ENCODE measurements at places on chromosomes 12 and 14. TPM values are rescaled to one million over a fixed set of nuclear protein-coding genes. Genes with fewer than 3 reads are reported as not detected.

- peaks cover 8% of the 10 kb centered on the region for H3K36me3 ChIP-seq
- H3K4me3 ChIP-seq, result no peak overlapping the region
- peak; percentile 80 for DNase-seq
- H3K27me3 ChIP-seq, result no peaks in the 10 kb centered on the region
- peaks cover 5% of the 10 kb centered on the region for H3K4me1 ChIP-seq
- no peak overlapping the region for H3K27ac ChIP-seq
These were observed 56.9 kb downstream of the ACTN1 start for GRCh38 chr14:68922201-68922621.

Gene ACVRL1
- 101 TPM for total RNA-seq

Gene ULK1
- 25.9 TPM for total RNA-seq

Gene DDN
- total RNA-seq, result 0.11 TPM

- H3K36me3 ChIP-seq, result no peaks in the 10 kb centered on the region
- no peak for DNase-seq
- H3K4me3 ChIP-seq, result no peak overlapping the region
- H3K4me1 ChIP-seq, result no peaks in the 10 kb centered on the region
- H3K27ac ChIP-seq, result no peak overlapping the region
- H3K27me3 ChIP-seq, result no peaks in the 10 kb centered on the region
These were observed 148.5 kb upstream of the OR4E1 start for GRCh38 chr14:21822109-21822508.

- H3K27ac ChIP-seq, result no peak overlapping the region
- peak; percentile 46 for DNase-seq
- peaks cover 3% of the 10 kb centered on the region for H3K36me3 ChIP-seq
- H3K27me3 ChIP-seq, result no peaks in the 10 kb centered on the region
- peaks cover 10% of the 10 kb centered on the region for H3K4me1 ChIP-seq
- no peak overlapping the region for H3K4me3 ChIP-seq
These were observed 11.7 kb downstream of the SP1 start for GRCh38 chr12:53391724-53392123.

- peak within 1 kb of the TSS; percentile 96 for H3K27ac ChIP-seq
- H3K36me3 ChIP-seq, result peaks cover 3% of the 10 kb centered on the region
These were observed at the start of gene DHRS7 for GRCh38 chr14:60164712-60165546. Gene DHRS7, minus strand, starts transcription at chr14:60165398. Its CDS starts 89 bp downstream, at chr14:60165309.

Gene NXPH4
- total RNA-seq, result 0.94 TPM

DNA sequence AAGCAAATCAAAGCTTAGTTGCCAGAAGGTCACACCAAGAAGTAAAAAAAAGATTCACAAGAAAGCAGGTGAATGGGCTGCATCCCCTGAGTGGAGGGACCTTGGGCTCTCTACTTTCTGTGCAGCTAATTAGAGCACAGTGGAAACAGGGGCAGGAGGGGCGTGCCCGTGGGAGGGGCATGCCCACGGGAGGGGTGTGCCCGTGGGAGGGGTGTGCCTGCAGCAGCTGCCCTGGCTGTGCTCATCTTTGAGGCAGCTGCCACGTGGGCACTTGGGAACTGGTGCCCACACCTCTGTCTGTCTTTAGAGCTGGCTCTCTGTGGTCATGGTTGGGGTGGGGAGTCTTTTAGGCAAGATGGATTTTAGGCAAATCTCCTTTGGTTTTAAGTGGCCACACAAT, 60.0 kb downstream of the EML1 start:
- peaks cover 3% of the 10 kb centered on the region for H3K36me3 ChIP-seq
- DNase-seq, result no peak
- H3K4me3 ChIP-seq, result no peak overlapping the region
- no peaks in the 10 kb centered on the region for H3K27me3 ChIP-seq
- peaks cover 9% of the 10 kb centered on the region for H3K4me1 ChIP-seq

DNA sequence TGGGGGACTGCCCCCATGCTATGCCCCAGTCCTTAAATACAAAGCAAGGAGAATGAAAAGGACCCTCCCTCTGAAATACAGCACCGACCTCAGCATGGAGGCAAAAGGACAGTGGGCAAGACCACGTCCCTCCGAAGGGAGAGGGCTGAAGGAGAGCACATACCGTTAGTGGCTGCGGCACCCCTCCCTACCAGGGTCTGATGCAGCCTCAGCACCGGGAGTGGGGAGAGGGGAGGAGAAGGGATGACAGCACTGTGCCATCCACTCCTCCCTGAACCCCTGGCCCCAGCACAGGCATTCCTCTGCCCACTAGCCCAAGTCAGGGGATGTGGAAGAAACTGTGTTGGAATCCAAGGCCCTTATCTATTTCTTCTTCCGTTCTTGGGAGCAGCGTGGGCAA, 3.6 kb upstream of the ACRBP start:
- no peaks in the 10 kb centered on the region for H3K27me3 ChIP-seq
- no peaks in the 10 kb centered on the region for H3K4me1 ChIP-seq
- H3K27ac ChIP-seq, result no peak overlapping the region
- H3K36me3 ChIP-seq, result peaks cover 32% of the 10 kb centered on the region
- no peak overlapping the region for H3K4me3 ChIP-seq

GRCh38 chr14:104355101-104356019, 217.0 kb downstream of the KIF26A start:
- no peaks in the 10 kb centered on the region for H3K4me1 ChIP-seq
- H3K4me3 ChIP-seq, result no peak overlapping the region
- no peak overlapping the region for H3K27ac ChIP-seq
- H3K27me3 ChIP-seq, result no peaks in the 10 kb centered on the region
- H3K36me3 ChIP-seq, result no peaks in the 10 kb centered on the region

GRCh38 chr14:102608064-102608446, 15.6 kb downstream of the RCOR1 start:
- DNase-seq, result no peak
- H3K4me3 ChIP-seq, result no peak overlapping the region
- H3K4me1 ChIP-seq, result peaks cover 21% of the 10 kb centered on the region
- no peaks in the 10 kb centered on the region for H3K36me3 ChIP-seq
- H3K27me3 ChIP-seq, result no peaks in the 10 kb centered on the region

DNA sequence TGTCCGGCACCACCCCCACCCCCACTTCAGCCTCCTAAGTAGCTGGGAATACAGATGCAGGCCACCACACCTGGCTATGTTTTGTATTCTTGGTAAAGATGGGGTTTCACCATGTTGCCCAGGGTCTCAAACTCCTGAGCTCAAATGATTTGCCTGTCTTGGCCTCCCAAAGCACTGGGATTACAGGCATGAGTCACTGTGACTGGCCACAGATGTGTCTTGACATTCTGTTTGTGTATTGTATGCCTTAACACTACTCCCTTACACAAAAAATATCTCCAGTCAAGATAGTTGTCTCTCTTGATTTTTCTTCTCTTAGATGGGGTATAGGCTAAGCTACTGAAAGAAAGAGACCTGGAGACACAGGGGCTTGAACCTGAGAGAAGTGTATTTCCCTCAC, 17.6 kb downstream of the CLEC14A start:
- no peaks in the 10 kb centered on the region for H3K4me1 ChIP-seq
- no peak overlapping the region for H3K27ac ChIP-seq
- H3K27me3 ChIP-seq, result no peaks in the 10 kb centered on the region

DNA sequence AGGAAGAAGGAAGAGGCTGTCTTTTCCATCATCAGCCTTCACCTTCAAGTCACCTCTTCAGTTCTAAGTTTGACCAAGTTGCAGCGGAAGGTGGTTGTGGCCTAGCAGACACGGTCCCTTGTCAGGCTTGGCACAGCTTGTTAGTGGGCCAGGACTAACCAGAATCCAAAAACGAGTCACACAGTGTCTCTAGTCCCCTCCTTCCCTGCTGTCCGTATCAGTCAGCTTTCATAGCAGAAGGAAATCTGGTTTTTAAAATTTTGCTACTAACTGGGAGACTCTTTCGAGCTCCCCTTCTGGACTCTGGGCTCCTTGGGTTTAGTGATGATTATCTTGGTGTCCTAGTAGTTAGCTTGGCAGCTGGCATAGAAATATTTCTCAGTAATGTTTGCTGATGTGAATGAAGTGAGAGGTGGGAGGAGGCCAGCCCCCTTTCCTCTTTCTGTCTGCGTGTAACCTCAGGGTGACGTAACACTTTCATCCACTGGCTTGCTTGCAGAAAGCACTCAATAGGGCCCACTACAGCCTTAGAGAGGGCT, 3.8 kb downstream of the ETV6 start:
- H3K27ac ChIP-seq, result peak overlapping the region; percentile 74
- H3K4me3 ChIP-seq, result no peak overlapping the region
- H3K4me1 ChIP-seq, result peaks cover 7% of the 10 kb centered on the region
- peak; percentile 54 for DNase-seq

Gene SERPINA9
- total RNA-seq, result not detected

Gene ABCD2
- total RNA-seq, result 0.74 TPM

GRCh38 chr12:22530-23201, 43.9 kb upstream of the IQSEC3 start:
- H3K27me3 ChIP-seq, result no peaks in the 10 kb centered on the region
- H3K36me3 ChIP-seq, result peaks cover 4% of the 10 kb centered on the region
- H3K4me3 ChIP-seq, result no peak overlapping the region
- no peak for DNase-seq

DNA sequence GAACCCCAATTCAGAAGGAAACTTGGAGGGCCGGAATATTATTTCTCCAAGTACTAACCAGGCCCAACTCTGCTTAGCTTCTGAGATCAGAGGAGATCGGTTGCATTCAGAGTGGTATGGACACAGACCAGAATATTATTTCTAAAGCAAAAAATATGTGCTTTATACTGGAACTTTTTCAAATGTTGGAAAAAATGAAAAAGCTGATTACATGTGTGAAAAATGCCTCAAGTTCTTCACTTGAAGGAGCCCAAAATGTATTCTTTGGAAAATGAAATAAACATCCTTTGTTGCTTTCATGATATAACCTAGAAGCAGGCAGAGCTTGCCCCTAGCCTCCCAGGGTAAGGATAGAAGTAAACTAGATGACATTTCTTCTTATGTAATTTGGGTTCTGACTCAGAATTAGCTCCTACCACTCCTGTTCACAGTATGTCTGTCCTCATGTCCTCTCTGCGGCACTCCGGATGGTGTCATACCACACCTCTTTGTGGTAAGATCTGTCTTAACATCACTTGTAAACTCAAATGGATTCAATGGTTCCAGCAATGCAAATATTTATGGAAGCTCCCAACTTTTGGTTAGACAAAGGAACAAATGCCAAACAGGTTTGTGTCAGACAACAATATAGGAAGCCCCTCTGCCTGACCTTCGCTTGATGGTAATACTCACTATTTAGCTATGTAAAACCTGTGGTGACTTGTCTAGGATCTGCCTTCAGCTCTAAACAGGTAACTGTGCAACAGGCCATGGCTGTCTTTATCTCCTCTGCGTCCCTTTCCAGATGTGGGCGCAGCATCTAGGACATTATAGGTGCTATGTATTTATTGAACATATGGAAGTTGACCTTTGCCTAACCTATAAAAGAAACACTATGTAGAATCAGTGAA, 178.5 kb downstream of the SSPN start:
- no peaks in the 10 kb centered on the region for H3K27me3 ChIP-seq
- DNase-seq, result no peak
- H3K4me1 ChIP-seq, result no peaks in the 10 kb centered on the region
- H3K27ac ChIP-seq, result no peak overlapping the region
- H3K36me3 ChIP-seq, result peaks cover 2% of the 10 kb centered on the region

Gene ANKRD33
- total RNA-seq, result 0.14 TPM

DNA sequence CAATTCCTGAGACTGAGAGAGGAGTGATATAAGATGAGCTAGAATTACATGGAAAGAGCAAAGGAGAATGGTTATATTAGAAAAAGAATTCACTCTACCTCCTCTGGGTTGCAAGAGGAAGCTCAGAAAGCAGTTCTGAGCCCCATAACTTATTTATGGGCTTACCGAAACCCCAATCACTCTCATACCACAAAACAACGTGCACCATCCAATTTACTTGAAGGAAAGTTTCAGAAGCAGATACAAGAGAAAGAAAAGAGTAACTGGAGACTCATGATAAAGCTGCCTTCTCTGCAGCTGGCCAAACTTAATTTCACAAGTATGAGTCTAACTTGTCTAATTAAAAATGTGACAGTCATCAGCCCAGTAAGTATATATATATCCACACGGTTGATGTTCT, 27.4 kb upstream of the CAMKK2 start:
- no peak overlapping the region for H3K4me3 ChIP-seq
- H3K36me3 ChIP-seq, result peaks cover 33% of the 10 kb centered on the region
- H3K4me1 ChIP-seq, result no peaks in the 10 kb centered on the region
- DNase-seq, result no peak
- H3K27me3 ChIP-seq, result no peaks in the 10 kb centered on the region

- no peak overlapping the region for H3K4me3 ChIP-seq
- H3K27ac ChIP-seq, result no peak overlapping the region
- no peak for DNase-seq
These were observed 79.2 kb upstream of the NCOR2 start for GRCh38 chr12:124646385-124647230.

- no peaks in the 10 kb centered on the region for H3K36me3 ChIP-seq
- DNase-seq, result peak; percentile 91
- H3K27me3 ChIP-seq, result no peaks in the 10 kb centered on the region
- no peak overlapping the region for H3K4me3 ChIP-seq
- no peak overlapping the region for H3K27ac ChIP-seq
These were observed 321.9 kb upstream of the RTL1 start for GRCh38 chr14:101225157-101226152.

Gene ETFBKMT
- total RNA-seq, result 3.8 TPM

Gene C1R
- total RNA-seq, result 525 TPM

DNA sequence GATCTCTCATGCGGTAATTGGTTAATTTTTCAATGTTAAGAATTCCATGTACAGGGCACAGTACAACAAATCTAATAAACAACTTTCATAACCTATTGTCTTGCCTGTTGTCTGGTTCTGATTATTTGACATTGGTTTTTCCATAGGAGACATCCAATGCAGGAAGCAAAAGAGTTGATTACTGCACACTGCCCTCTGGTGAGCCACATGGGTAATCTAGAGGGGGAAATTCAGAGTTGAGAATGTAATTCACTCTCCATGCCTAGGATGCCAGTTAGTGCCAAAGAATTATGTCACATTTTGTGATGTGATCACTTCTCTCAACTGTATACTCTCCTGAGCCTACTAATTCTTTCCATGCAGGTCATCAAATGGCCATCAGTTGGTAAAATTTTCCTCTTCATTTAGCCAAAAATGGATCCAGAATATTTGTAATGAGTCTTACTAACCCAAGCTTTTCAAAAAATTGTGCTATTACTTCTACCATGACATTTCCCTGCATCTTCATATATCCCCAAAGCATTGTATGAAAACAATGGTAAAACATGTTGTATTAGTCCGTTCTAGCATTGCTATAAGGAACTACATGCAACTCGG, 17.7 kb upstream of the CCDC91 start:
- H3K27ac ChIP-seq, result no peak overlapping the region
- DNase-seq, result peak; percentile 57
- H3K36me3 ChIP-seq, result no peaks in the 10 kb centered on the region
- no peak overlapping the region for H3K4me3 ChIP-seq
- H3K4me1 ChIP-seq, result no peaks in the 10 kb centered on the region

Gene WBP11
- 52.8 TPM for total RNA-seq

DNA sequence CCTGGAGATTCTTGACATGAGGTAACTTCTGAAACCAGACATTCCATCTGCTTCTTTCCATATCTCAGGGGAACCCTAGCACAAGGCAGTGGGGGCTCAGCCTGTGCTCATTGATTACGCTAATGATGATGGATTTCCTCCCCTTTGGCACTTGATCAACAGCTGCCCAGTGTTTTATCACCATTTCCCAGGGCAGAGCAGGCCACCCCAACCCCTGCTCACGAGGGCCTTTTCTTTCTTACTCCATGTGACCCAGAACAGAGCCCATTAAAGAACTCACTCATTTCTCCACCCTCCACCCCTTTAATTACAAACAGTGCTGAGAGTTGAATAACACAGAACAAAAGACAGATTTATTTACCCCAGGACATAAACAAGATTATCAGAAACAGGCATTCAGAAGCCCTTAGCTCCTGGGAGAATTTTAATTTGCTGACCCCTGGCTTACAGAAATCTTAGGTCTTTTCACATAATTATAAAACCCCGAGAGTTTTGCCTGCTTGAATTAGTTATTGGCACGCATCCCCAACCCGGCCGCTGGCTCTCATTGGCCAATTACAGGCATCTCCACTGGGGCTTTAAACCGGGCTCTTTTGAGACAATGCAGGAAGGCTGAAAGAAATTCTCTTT, 32.0 kb upstream of the CCDC60 start:
- DNase-seq, result peak; percentile 46
- no peaks in the 10 kb centered on the region for H3K4me1 ChIP-seq
- no peak overlapping the region for H3K27ac ChIP-seq
